Breast epithelium (tissue), 4 donors: ENCODE measurements at places on chromosomes 6 and 20. TPM values are rescaled to one million over a fixed set of nuclear protein-coding genes. Genes with fewer than 3 reads are reported as not detected.

DNA sequence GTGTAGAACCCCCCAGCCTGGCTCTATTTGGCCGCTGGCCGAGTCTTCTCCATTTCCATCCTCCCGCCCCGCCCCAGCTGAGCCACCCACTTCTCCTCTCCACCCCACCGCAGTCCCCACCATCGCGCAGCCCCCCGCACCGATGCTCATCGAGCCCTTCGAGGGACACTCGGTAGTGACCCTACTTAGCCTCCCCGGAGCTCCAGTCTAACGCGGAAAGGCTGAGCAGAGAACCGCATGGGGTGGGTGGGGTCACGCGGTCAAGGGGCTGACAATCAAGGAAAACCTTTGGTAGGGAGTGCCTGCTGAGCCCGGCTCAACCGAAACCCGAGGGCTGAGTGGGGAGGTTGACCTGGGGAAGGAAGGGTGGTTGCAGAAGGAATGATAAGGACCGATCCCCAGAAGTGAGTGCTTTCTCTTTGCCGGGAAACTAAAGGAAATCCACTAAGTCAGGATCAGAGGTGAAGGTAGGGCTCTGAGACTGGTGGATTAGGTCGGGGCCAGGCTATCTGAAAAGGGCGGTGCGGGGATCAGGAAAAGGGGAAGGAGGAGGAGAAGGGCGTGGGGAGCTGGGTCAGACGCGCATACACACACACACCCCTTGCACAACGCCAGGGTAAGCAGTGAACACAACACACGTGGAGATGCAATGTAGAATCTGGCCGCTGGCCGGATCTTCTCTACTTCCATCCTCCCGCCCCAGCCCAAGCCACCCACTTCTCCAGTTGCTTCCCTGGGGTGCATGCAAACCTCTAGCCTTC, 49.8 kb downstream of the CPXM1 start:
- H3K27ac ChIP-seq: peak overlapping the region; percentile 44
- no peaks in the 10 kb centered on the region for H3K36me3 ChIP-seq
- DNase-seq: no peak
- H3K4me1 ChIP-seq: no peaks in the 10 kb centered on the region
- H3K4me3 ChIP-seq: peak overlapping the region; percentile 38

GRCh38 chr20:51899674-51900073, 97.4 kb upstream of the SALL4 start:
- H3K27ac ChIP-seq: no peak overlapping the region
- no peak overlapping the region for H3K4me3 ChIP-seq
- H3K4me1 ChIP-seq: no peaks in the 10 kb centered on the region
- H3K27me3 ChIP-seq: no peaks in the 10 kb centered on the region

GRCh38 chr20:48066851-48067250, 281.6 kb upstream of the SULF2 start:
- no peak overlapping the region for H3K4me3 ChIP-seq
- H3K27ac ChIP-seq: no peak overlapping the region
- H3K27me3 ChIP-seq: no peaks in the 10 kb centered on the region

- H3K4me1 ChIP-seq: no peaks in the 10 kb centered on the region
- no peak overlapping the region for H3K27ac ChIP-seq
- no peaks in the 10 kb centered on the region for H3K36me3 ChIP-seq
Measured at GRCh38 chr6:159359581-159360297, 190.5 kb downstream of the FNDC1 start.

DNA sequence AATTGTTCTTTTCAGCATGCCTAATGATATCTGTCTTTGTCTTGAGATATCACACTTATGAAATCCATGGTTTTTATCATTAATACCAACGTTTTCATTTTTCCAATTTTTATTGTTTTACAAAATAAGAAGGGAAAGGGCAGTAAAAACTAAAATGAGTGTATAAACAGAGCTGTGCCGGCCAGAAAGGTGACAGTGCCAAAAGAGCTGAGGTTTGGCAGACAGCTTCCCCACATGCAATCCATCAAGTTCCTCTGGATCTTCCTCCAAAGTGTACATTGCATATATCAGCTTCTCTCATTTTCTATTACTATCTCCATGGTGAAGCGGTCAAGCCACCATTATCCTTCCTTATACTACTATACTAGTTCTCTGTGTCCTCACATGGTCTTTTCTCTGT, 10.1 kb upstream of the TMEM244 start:
- H3K4me3 ChIP-seq: no peak overlapping the region
- H3K27me3 ChIP-seq: no peaks in the 10 kb centered on the region
- H3K36me3 ChIP-seq: no peaks in the 10 kb centered on the region
- no peak overlapping the region for H3K27ac ChIP-seq
- H3K4me1 ChIP-seq: no peaks in the 10 kb centered on the region

DNA sequence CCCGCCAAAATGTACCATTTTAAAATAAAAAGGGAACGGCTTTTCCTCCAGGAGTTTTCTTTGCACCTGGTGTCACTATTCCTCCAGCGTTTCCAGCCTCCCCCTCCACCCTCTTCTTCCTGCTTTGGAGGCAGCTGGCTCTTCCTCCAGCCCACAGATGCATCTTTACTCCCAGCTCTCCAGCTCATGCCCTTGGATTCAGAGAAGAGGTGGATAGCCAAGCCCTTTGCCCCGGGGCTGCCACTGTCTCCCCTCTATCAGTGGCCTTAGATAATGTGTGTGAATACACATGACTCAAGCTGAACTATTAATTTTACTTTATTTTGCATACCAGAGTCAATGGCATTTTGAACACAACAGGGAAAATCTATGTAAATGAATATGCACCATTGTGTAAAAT, 15.3 kb upstream of the CDH4 start:
- H3K27ac ChIP-seq: no peak overlapping the region
- peaks cover 26% of the 10 kb centered on the region for H3K27me3 ChIP-seq
- no peak for DNase-seq

- DNase-seq: no peak
- H3K4me1 ChIP-seq: no peaks in the 10 kb centered on the region
- H3K36me3 ChIP-seq: no peaks in the 10 kb centered on the region
- no peaks in the 10 kb centered on the region for H3K27me3 ChIP-seq
- no peak overlapping the region for H3K27ac ChIP-seq
Measured at GRCh38 chr6:134238960-134239795, 78.7 kb downstream of the SGK1 start.

- peak overlapping the region; percentile 82 for H3K27ac ChIP-seq
- DNase-seq: no peak
- H3K36me3 ChIP-seq: peaks cover 3% of the 10 kb centered on the region
- H3K4me3 ChIP-seq: peak overlapping the region; percentile 14
- H3K4me1 ChIP-seq: no peaks in the 10 kb centered on the region
Measured at GRCh38 chr6:69791065-69791471, 5.7 kb downstream of the LMBRD1 start.

- H3K27ac ChIP-seq: peak overlapping the region; percentile 54
- no peaks in the 10 kb centered on the region for H3K27me3 ChIP-seq
- H3K4me1 ChIP-seq: peaks cover 8% of the 10 kb centered on the region
- no peaks in the 10 kb centered on the region for H3K36me3 ChIP-seq
- H3K4me3 ChIP-seq: peak overlapping the region; percentile 15
- DNase-seq: peak; percentile 91
Measured at GRCh38 chr20:63973636-63974401, 4.1 kb upstream of the ZNF512B start.

The TPD52L2 gene
- total RNA-seq: 75.1 TPM

The GSTA1 gene
- total RNA-seq: not detected
